ENCODE measurements at places on chromosomes 1 and 21. TPM values are rescaled to one million over a fixed set of nuclear protein-coding genes. Genes with fewer than 3 reads are reported as not detected.
A peak's percentile ranks its signal among the peaks of the same experiment; 100 is the strongest.

SPRR1A gene
- not detected for total RNA-seq

GPR137B gene
- total RNA-seq: 32.0 TPM

UTS2 gene
- not detected for total RNA-seq

GRCh38 chr1:161092621-161093028 is 3.3 kb upstream of the NECTIN4 start:
- DNase-seq: no peak

COL6A2 gene
- 254 TPM for total RNA-seq

HNRNPU gene
- 165 TPM for total RNA-seq

DNA sequence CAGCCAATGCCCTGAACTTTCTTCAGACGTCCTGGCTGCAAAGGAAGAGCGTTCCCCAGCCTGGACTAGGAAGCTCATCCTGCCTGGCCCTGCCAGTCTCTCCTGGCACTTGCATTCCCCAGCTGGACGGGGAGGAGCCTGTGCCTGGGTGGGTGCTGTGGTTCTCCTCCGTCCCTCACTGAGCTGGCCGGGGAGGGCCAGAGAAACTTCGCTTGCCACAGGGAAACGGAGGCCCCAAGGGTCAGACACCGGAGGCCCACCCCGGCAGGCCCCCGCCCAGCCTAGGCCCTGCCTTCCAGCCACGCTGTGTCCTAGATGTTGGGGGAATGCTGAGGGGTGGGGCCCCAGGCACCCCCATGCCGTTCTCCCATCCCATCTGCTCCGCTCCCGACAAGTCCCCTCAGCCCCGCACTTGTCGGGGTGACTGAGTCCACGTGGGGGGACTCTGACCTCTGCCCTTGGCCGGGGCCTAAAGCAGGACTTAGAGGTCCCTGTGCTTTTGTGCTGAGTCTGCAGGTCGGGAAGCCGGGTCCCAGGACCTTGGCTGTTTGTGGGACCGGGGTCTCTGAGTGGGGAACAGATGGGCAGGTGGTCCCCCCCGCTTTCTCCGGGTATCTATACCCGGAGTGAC is 4.8 kb downstream of the FTCD start:
- DNase-seq: peak; percentile 53

DNA sequence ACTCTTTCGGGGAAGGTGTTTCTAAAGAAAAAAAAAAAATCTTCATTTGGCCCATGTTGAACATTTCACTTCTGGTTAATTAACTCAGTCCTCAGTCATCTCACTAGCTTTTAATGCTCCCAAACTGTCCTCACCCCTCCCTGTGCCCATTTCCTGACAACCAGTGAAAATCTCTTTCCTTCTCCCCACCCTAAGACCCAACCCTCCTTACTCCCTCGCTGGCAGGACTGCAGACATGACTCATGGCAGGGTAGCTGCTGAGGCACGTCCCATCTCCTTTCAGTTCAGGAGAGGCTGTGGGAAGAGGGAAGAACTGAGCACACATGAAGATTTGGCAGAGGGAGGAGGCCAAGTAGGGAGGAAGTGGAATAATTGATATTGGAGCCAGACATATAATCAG is 12.6 kb downstream of the PKP1 start:
- DNase-seq: no peak

DNA sequence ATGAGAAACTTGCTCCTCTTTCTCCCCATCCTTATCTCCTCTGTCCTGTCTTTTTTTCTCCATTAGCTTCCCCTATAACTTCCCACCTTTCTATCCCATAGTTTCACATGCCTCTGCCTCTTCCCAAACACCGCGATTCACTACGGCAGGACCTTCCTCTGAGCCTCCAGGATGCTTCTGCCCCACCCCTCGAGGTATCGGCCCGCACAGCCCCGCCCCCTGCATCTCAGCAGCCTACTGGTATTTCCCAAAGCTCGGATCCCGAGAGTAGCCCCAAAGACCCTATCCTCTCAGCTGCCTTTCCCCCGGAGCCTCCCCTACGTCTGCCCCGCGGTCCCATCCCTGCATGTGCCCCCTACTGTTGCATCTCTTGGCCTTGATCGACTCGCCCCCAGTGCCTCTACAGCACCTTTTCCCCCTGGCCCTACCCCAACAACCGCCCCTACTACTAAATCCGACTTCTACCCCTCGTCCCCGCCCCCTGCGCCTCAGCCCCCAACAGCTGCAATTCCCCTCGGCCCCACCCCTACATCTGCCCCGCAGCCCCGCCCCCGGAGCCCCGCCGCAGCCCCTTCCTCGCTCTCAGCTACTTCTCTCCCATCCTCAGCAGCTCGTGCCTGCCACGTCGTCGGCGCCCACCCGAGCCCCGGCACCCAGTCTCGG is 512 bp downstream of the PIAS3 start:
- peak; percentile 78 for DNase-seq

OR6N1 gene
- not detected for total RNA-seq

KIAA1614 gene
- total RNA-seq: 6.4 TPM

DNA sequence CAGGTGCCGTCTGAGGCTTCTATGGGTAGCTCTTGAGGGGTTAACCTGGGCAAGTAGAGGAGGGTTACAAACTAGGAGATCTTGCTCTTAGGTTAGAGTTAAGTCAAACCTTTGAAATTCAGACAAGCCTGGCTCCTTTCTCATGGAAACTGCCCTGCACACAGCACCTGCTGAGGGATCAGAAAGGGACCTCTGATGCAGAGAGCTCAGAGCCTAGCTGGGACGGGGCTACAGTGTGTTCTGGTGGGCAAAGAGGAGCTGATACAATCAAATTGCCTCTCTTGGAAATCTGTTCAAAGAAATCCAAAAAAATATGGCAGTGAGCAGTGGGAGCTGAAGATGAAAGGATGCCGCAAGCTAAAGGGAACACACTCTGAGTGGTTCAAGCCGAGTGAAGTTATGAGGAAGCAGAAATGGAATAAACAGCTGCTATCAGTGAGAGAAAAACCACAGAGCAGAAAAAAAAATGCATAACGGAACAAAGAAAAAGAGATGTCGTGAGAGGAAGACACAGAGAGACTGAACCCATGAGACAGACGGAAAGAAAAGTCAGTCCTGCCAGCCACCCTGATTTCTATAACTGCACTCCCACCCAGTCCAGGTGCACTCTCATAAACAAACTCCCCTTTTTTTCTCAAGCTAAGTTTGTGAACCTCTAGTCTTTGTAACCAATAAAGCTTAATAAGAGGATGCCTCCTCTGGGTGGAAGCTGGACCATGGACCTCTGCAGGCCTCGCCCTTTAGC is 26.6 kb downstream of the PAFAH2 start:
- DNase-seq: no peak

ERG gene
- total RNA-seq: 18.1 TPM

DNA sequence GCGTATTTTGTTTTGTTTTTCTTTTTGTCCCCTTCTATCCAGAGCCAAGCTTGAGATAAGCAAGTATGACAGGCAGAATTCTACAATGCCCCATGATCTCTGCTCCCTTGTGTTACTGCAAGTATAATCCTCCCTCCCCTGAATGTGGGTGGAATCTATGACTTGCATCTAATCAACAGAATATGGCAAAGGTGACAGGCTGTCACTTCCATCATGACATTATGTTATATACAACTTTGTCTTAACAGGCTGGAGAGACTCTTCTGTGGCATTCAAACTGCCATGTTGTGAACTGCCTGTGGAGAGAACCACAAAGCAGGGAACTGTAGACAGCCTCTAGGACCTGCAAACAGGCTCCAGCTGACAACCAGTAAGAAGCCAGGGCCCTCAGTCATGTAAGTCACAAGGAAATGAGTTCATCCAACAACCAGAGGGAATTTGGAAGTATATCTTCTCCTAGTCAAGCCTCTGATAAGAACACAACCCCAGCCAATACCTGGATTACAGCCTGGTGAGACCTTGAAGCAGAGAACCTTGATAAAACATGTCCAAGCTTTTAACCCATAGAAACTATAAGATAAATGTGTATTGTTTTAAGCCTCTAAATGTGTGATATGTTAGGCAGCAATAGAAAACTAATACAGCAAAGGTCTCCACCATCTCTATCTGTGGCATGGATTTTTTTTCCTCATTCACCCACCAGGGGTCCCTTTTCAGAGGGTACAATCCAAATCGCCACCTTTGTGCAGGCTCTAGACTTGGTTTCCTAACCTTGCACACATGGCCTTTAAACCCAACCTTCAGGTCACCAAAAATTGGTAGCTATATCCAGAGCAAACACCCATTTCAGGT is 5.7 kb upstream of the C1orf162 start:
- no peak for DNase-seq

GRCh38 chr1:25245809-25246599 is 1.2 kb downstream of the RSRP1 start:
- DNase-seq: no peak

NECTIN4 gene
- total RNA-seq: not detected

VWA5B1 gene
- total RNA-seq: not detected

- no peak for DNase-seq
Observed at GRCh38 chr1:228969953-228970800, 234.9 kb downstream of the RHOU start.

PGLYRP3 gene
- total RNA-seq: not detected
